ENCODE measurements at places on chromosomes 4 and X.

GRCh38 chr4:22363787-22364186, 152.1 kb downstream of the ADGRA3 start:
- ATAC-seq, result no peak

DNA sequence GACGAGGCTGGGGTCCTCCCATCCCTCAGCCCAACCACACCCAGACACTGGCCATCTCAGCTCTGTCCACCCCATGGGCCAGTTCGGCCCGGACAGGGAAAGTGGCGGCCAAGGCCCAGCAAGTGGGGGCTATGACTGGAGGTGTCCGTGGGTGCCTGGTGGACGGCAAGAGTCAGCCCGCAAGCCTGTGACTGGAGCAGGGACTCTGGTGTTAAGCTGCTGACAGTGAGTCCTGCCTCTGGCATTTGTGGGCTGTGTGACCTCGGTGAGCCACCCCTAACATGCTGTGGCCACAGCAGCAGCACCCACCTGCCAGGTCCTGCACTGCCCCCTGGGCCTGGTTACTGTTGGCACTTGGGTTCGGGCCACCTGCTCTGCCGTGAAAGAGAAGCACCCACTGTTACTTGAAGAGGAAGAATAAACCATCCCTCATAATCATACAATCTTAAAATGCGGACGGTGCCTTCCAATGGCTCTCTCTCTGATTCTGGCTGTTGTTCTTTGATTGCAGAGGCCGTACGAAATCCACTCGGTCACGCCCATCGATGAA, 252.0 kb downstream of the EVC2 start:
- no peak for ATAC-seq

GRCh38 chr4:75584067-75584466, 28.2 kb downstream of the ODAPH start:
- no peak for ATAC-seq

DNA sequence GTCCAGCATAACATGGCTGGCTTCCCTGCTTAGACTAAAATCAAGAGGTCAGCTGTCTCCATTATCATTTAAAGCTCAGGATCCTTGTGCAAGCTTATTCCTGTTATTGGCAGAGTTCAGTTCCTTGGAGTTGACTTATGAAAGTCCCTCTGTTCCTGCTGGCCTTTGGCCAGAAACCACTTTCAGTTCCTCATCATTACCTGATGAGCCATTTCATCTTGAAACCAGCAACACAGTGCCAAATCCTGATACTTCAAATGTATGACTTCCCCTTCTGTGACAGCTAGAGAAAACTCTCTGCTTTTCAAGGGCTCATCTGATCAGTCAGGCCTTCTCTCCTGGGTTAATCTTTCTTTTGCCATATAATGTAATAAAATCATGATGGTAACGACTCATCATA, 110.6 kb upstream of the FSTL5 start:
- ATAC-seq, result no peak

- ATAC-seq, result no peak
These were observed 870.2 kb downstream of the C4orf33 start for GRCh38 chr4:129966175-129966574.

DNA sequence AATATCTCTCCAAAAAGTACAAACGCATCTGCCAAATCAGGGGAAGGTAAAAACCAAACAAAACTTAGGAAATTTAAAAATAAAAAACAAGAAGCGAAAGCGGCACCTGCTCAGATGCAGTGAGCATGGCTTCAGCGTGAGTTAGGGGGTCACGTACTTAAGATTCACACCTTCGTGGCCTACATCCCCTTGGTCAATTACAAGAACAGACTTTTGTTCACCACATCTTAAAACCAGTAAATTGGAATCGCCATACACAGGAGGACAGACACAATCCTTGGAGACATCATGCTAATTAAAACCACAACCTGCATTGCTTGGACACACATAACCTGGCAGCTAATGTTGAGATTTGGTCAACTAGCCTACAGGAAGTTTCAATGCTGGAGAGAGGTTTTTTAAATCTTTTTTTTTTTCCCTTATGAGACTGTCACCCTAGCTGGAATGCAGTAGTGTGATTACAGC, 12.5 kb upstream of the SEL1L3 start:
- no peak for ATAC-seq

DNA sequence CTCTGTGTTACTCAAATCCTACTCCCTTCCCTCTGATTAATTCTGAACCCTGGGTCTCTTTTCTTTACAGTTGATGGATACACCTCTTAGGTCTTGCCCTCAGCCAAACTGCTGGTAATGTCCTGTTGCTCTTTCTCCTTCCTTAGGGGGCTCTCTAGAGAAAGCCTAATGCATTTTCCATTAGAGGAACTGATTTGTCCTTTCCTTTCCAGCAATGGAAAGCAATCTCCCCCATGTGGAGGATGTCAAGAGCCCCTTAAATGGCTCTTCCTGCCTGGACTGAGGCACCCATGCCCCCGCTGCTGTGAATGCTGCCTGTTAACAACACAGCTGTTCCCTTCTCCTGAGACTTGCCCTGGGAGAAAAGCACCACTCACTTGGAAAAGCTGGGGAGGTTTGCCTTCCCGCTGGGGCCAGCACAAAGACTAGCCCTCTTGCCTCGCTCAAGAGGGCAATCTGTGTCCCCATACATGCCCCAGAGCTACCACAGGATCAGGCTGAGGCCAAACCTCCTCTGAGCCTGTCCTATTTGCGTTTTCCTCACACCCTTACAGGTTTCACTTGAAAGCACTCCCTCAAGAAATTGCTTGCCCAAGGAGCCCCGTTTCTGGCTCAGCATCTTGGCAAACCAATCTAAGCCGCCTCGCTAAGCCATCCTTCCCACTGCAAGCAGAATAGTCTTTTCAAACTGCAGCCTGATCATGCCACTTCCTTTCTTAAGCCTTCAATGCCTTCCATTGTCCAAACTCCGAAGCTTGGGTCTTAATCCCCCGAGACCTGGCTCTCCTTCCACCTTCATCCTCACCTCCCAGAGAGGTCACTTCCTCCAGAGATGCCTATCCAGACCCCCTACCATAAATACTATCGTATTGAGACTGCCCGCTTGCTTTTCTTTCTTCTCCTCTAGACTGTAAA, 23.2 kb upstream of the SMIM20 start:
- ATAC-seq, result peak; percentile 81

DNA sequence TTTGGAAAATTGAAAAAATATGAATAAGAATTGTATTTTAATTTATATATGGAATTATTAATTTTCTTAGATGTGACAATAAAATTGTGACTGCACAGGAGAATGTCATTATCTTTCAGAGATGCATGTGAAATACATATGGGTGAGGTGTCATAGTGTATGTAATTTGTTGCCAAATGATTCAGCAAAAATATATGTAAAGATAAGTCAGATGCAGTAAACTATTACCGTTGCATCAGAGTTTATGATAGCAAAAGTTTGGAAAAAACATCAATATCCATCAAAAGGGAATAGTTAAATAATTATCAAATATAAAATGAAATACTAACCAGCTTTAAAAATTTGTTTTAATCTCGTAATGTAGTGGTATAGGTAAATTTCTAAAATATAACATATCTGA, 10.4 kb upstream of the SLC7A11 start:
- ATAC-seq, result no peak

- no peak for ATAC-seq
These were observed 6.3 kb downstream of the PRAF2 start for GRCh38 chrX:49067285-49068120.

DNA sequence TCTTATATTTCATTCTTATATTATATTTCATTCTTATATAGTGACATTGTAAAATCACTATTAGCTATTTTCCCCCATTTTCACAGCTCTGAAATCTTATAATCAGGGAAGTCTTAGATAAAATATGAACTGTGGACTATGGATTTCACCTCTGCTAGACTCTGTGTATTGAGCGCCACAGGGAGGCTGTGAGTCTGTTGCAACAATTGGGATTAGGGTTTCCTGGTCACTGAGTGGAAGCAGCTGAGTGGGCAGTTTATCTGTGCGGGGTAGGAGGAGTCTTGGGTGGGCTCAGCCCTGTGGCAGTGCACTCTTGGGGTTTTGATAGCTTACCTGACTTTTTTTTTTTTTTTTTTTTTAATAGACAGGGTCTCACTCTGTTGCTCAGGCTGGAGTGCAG, 249.5 kb downstream of the PTTG2 start:
- ATAC-seq, result no peak

GRCh38 chr4:19510993-19511392, 740.7 kb upstream of the SLIT2 start:
- ATAC-seq, result no peak

DNA sequence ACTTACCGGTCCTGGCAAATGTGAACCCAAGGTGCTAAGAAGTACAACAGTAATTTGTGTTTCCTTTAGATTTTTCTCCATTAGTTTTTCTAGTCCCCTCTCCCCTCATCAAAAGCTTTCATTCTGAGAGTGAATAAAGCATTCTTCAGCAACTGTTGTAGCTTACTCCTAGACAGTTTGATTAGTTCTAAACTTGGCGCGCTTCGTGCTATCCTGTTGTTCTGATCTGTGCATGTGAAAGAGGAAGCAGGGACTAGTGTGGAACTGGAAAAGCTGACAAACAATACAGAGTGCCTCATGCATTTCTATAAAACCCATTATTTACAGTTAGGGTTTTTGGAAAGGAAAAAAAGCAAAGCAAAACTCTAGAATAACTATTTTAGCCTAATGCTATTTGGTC, 556.9 kb upstream of the SLIT2 start:
- ATAC-seq, result peak; percentile 39

GRCh38 chrX:39402158-39402557, 600.9 kb downstream of the MID1IP1 start:
- ATAC-seq, result no peak

GRCh38 chr4:8200302-8200975, 1.3 kb downstream of the SH3TC1 start:
- ATAC-seq, result peak; percentile 45

DNA sequence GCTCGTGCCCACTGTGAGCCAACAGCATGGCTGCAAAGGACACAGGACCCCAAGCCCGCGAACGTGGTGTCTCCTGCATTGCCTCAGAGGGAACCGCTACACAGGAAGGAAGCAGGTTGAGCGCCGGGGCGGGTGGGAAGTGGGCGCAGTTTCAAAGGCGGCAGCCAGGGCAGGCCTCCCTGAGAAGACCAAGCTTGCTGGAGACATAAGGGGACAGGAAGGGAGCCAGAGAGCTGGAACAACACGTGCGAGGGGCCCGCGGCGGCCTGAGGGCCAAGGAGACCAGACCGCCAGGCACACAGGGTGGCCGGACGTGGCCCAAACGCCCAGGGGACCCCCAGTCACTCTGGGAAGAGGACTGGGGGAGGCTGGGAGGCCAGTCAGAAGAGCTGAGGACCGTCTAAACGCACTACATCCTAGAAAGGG, 32.0 kb downstream of the CTBP1 start:
- no peak for ATAC-seq

GRCh38 chrX:30654989-30655607, 1.9 kb downstream of the GK start:
- no peak for ATAC-seq

DNA sequence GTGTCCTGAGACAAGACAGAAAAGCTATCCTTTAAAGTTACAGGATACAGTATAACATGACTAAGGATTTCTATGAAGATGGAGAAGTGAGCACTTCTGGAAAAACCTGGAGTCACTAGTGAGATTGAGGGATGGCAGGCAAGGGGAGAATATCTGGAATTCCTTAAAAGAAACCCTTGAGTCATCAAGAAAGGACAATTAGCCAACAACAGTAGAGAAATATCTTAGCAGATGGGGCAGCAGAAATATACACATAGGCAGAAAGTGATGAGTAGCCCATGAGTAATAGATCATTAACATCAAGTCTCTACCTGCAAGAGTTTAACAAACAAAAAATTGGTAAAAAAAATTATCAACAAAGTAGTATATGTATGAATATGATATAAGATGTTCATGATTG, 858.8 kb upstream of the FRG1 start:
- no peak for ATAC-seq

GRCh38 chr4:163331629-163332376, 593 bp downstream of the NPY1R start:
- ATAC-seq, result peak; percentile 57

DNA sequence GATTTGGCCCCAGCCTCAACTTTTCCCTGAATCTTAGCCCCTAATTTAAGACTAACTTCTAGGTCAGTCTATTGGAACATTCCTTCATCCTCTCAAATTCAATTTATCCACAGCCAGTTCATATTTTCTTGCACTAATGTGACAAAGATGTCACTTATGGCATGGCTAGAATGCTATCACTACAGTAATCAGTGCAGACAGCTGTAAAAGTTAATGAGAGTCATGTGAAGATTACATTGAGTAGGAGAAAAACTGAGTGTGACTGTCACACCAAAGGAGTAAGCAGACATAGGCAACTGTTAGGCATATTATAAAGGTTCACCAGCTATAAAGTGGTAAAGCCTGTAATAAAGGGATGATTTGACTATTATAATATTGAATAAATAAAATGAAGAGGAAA, 42.6 kb downstream of the GABRG1 start:
- no peak for ATAC-seq

DNA sequence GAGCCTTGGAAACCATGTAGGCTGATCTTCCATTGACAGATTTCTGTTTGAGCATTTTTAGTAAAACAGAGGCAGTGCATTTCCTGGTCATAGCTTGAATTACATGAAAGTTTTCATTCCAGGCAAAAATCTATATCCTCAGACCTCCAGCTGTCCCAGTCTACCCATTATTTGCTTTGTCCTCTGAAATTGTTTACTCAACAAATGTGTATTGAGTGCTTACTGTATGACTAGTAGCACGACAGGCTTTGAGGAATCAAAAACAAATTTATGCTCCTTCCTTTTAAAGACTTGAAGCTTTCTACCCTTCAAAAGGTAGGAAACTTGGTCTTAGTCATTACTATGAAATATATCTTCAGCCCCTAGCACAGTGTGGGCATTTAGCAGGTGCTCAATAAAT, 307.9 kb upstream of the IGFBP7 start:
- no peak for ATAC-seq

- no peak for ATAC-seq
These were observed 184.4 kb downstream of the GABRB1 start for GRCh38 chr4:47215759-47216158.

DNA sequence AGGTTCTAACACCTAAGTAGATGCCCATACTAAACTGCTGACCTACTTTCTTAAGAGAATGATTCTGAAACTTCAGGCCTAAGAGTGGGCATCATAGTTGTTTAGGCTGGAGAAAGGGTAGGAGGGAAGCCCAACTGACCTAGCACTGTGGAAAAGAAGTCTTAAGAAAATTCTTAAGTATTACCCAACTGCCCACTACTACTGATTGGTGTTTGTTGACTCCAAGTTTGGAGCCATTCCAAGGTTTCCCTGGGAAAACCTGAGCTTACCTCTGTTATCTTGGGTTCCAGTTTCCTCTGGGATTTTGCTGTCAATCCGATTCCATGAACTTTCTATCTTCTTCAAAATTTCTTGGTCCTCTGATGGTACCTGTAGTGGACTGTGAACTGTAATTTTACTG, 23.9 kb downstream of the ANKRD17 start:
- ATAC-seq, result no peak

DNA sequence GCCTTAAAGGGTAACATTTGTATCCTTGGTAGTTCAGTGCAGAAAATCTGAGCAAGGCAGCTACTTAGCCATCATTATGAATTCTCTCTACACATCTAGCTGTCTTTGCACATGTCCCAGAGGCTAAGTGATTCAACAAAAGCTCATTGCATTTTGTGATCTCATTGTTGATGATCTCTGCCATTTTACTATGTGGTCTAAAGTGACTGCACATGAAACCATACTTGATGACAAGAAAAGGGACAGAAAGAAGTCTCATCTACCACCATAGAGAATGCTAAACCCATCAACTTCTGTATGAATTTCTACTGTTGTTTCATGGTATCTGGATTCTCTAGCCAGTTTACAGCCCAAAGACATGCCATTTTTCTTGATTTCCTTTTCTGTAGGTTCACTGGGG, 5.9 kb upstream of the PGK1 start:
- no peak for ATAC-seq

GRCh38 chr4:168501407-168501806, 4.6 kb downstream of the PALLD start:
- no peak for ATAC-seq

GRCh38 chr4:55018521-55018920, 106.9 kb downstream of the KDR start:
- ATAC-seq, result no peak
